Body of pancreas (tissue), 4 donors: ENCODE measurements at places on chromosomes 1 and 21.

DNA sequence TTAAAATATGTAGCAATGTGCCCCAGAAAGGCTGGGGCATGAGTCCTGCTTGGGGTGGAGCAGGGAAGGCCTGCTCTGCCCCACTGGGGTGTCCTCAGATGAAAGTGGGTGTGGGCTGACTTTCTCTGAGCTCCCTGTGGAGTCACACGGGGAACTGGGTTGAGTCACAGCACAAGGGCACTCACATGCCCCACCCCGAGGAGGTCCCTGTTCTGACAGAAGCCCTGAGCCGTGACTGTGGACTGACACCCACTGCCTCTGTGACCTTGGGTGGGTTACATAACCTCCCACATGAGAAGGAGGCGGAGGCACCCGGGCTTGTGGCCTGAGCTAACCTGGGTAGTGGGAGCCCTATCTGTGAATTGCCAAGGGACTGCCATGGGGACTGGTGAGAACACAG is 52.5 kb upstream of the TINAGL1 start:
- no peak for DNase-seq

- no peak for DNase-seq
Observed at GRCh38 chr1:48236716-48237470, 14.4 kb downstream of the SLC5A9 start.

DNA sequence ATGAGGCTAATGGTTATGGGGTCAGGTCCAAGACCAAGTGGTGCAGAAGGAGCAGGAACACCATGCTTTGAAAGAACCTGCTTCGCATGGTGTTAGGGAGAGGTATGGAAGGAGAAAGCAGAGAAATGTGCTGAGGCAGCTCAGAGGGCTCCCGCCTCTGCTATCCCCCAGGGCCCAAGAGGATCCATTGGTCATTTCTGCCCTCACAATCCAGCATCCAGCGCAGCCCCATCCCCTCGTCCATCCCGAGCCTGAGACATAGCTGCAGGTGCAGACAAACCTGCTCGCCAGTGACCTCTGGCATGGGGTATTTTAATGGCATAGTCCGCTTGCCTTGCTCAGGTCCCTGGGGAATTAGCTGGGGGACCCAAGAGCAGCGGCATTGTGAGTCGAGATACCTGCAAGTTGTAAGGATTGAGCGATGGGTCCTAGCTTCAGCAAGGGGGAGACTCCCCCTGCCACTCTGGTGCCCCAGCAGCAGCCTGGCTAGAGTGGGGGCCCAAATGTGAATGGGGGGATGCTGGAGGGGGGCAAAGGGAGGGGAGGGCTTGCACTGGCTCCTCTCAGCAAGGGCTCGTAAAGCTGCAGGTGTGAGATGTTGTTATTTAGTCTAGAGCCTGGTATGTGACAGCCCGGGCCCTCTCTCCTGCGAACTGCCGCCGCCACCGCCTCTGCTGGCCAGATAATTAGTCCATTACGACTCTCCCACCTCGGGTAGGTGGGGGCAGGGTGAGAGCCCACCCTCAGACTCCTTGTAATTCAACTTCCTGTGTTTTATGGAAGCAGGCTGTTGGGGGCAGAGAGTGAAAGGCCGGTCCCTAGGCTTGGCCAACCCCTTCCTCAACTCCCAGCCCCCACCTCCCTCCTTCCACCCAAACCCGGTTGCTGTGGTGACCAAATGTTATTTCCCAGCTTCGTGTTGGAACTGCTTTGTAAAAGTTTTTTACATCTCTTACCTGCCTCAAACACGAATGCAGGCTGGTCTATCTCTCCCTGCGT is 118.8 kb downstream of the RNF220 start:
- DNase-seq: no peak

GRCh38 chr1:94875794-94876193 is 51.1 kb downstream of the CNN3 start:
- no peak for DNase-seq

DNA sequence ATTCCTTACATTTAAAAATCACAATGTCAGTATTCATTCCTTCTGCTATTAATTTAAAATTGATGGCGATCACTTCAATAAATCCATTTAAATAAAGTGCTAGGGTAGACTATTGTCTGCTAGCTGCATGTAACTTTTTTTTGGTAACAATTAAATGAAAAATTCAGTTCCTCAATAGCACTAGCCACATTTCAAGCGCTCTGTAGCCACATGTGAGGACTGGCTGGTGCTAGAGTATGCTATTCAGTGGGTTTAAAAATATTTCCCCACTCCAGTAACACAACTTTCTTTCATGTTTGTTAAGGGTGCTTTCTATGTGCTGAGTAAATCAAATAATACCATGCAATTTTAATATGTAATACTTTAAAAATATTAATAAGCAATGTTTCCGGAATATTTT is 108.2 kb downstream of the LTN1 start:
- DNase-seq: no peak

DNA sequence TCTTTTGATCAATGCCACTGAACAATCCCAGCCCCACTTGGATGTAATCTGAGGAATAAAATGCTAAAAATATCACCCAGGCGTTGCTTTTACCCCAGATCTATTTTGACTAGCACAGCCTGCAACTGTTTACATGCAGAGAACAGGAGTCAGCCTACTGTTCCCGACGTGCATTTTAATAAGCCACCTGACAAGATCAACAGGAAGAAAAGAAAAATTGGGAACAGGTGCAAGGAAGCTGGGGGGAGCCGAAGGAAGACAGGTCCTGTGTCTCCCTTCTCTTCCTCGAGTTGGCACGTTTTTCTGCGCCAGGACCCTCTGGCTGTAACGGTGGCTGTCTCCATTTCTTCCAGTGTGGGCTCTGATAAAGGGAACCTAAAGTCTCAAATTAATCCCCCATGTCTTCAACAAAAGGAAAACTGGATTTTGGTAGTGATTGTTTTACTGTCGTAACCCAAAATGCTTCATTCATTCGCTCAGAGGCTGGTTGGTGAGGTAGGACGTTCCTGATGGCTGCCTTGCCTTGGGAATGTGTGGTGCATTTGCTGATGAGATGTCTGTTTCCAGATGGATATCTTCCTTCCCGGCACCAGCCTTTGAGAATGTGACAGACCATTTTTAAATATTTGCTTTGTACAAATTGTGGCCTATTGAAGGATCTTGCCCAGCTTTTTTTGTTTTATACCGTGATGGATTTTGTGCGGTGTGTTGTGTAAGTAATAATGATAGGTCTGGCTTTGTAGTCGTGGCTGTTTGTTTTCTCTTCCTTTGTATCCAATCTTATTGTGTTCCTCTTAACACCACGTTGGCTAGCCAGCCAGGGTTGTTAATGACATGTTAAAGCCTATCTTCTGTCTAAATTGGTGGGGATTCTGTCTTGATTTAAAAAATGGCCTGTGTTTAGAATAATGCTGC is 117.5 kb downstream of the C1orf21 start:
- no peak for DNase-seq

DNA sequence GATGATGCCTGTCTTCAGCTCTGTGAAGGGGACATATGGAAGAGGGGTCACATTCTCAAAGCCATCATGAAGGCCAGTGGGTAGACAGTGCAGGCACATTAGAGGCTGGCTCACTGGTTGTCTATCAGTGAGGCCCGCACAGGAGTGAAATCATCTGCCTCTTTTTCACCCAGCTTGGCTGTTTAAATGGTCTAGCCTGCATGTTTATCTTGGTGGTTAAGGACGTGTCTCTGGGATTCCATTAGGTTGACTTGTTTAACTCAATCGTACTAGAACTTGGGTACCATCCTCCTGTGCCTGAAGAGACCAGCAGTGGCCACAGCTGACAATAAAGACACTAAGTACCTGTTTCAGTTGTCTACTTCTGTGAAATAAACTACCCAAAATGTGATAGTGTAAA is 219.3 kb downstream of the PLPP3 start:
- no peak for DNase-seq

DNA sequence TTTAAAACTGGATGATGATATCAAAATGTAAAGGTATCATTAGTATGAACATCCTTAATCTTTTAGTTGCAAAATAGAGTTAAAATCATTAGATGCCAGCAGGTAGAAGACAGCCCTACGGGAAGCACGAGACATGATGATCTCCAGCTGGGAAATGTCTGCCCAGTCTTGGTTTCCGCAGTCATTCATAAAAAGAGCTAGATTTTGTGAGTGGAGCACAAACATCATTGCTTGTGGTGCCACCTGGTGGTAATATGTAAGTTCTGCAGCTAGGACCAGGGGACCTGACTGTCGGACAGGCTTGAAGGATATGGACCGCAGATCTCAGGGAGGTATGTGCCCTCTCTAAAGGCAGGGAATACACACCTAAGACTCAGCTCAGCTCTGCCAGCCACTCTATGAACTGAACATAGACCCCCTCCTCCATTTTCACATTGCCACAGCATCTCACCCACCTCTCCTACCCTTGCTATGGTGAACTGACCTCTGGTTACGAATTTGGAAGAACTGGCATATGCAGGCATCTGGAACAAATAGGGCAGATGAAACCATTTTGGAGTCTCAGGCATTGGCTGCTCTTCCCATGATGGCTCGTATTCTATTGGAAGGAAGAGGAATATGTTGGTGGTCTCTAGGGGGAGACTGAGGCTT is 9.2 kb downstream of the FCMR start:
- peak; percentile 78 for DNase-seq
